ENCODE measurements at places on chromosomes 3 and 15.

DNA sequence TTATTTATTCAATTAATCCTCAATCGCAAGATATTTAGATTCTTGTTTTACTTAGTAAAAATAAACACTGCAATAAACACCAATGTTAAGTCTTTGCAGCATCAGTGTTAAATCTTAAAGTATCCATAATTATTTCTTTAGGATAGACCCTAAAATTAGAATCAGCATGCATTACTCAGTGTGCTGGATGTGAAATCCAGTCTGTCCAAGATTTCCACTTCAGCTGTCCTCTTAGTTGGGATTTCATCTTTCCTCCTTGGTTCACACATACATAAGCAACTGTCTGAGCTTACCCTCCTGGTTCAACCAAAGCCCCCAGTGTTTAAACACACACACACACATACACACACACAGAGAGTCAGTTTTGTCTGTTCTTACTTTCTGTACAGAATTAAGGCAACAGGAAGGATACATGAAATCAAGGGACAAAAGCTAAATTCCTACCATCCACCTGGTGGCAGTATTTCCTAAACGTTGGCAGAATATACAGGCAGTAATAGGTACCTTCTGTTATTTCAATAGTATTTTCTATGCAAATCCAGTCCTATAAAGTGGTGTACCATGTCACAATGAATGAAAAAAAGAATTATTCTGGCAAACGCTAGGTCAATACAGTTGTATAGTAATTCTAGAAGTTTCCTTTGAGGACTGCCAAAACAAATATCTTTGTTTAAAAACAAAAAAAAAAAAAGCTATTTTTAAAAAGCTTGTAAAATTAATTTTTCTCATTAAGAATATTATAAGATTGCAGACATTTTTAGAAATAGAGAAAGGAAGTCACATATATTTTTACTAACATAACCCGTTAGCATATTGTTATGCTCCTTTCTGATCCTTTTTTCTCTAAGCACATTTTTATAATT is 27.3 kb upstream of the DMXL2 start:
- DNase-seq: peak; percentile 79

- DNase-seq: no peak
Measured at GRCh38 chr3:77967621-77968020, 927.7 kb downstream of the ROBO2 start.

GRCh38 chr3:186318135-186318534 is 43.9 kb downstream of the DGKG start:
- DNase-seq: no peak

DNA sequence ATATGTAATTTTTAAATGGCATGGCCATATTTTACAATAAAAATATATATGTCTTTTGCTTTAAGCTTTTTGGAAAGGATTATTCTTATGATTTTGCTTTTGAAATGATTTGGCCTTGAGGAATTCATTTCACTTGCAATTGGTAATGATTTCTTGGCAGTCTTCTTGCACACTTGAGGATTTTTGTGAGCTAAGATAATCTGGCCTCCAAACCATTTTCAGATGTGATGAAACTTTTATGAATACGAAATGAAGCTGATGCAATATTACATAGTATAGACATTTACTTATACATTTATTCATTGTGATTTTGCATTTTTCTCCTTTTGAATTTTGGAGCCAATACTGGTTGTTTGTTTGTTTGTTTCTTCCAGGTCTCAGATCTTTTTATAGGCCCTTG is 6.4 kb upstream of the SH2D7 start:
- DNase-seq: no peak

DNA sequence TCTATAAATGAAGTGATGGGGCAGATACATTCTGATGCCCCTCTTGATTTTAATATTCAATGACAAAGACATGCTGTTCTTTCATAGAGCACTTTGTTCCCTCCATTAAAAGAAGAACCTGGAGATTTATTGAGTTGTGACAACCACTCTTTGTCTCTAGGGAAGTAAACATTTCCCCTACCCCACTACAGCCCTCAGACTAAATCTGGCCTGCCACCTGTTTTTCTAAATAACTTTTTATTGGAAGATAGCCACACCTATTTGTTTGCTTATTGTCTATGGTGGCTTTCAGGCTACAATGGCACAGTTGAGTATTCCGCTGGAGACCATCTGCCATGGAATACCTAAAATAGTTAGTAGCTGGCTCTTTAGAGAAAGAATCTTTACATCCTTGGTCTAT is 41.2 kb upstream of the ZNF385D start:
- DNase-seq: no peak

- DNase-seq: no peak
Measured at GRCh38 chr3:118938183-118938961, 96.3 kb downstream of the IGSF11 start.

GRCh38 chr3:110685630-110686029 is 386.0 kb upstream of the NECTIN3 start:
- no peak for DNase-seq

- DNase-seq: no peak
Measured at GRCh38 chr3:57256844-57257243, 29.3 kb downstream of the APPL1 start.

DNA sequence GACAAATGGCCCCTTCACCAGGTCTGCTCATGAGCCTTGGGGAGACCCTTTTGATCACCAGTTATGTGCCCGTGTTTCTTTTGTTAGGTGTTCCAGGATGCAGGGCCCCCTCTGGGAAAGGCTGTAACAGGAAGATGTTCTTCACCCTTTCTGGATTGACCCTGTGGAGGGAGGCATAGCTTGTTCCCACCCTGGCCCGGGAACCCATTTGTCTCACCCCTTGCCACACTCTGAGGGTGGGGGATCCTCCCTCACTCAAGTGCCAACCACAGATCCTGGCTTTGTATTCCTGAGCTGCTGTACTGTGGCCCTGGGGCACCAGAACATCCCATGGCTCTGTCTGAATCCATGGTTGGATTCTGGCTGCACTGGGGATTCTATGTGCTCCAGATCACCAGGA is 18.9 kb downstream of the IL16 start:
- DNase-seq: no peak

GRCh38 chr3:11389386-11390268 is 117.4 kb downstream of the ATG7 start:
- no peak for DNase-seq

DNA sequence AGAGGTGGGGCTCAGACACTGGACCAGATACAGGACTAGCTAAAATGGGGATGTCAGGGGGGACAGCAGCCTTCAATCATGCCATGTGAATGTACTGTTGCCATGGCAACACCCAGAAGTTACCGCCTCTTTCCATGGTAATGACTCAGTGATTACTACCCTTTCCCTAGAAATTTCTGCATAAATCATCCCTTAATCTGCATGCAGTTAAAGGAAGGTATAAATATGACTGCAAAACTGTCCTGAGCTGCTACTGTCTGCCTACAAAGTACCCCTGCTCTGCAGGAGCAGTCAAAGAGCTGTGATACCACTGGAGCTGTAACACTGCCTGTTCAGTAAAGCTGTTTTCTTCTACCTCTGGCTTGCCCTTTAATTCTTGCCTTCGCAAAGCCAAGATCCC is 168.2 kb downstream of the PEAK1 start:
- DNase-seq: no peak

DNA sequence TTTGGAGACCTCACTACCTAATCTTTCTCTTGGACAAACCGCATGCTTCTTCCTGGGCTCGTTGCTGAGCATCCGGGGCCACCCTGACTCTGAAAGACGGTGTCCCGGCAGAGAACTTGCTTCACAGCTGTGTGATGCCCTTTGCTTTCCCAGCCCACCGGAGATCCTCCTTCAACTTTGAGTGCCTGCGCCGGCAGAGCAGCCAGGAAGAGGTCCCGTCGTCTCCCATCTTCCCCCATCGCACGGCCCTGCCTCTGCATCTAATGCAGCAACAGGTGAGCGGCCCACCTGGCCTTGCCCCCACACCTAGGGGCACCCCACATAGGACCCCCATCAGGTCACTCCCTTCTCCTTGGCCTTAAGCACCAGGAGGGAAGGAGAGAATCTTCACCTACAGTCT is 37.7 kb downstream of the CHDH start:
- no peak for DNase-seq

- no peak for DNase-seq
Measured at GRCh38 chr15:85550283-85550682, 169.9 kb downstream of the AKAP13 start.

GRCh38 chr15:22903961-22904534 is 65.6 kb downstream of the NIPA2 start:
- no peak for DNase-seq

DNA sequence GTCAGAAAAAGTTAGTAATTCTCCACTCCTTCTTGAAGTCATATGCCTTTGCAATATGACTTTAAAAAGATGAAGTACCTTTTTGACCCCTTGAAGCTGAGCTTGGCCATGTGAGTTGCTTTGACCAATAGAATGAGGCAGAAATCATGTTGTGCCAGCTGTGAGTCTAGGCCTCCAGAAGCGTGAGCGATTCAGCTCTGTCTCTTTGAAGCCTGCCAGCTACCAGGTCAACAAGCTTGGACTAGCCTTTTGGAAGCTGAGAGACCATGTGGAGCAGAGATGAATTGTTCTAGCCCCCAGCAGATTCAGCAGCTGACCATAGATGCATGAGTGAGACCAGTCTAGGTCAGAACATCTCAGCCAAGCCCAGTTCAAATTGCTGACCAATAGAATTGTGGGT is 69.8 kb upstream of the EOMES start:
- no peak for DNase-seq

DNA sequence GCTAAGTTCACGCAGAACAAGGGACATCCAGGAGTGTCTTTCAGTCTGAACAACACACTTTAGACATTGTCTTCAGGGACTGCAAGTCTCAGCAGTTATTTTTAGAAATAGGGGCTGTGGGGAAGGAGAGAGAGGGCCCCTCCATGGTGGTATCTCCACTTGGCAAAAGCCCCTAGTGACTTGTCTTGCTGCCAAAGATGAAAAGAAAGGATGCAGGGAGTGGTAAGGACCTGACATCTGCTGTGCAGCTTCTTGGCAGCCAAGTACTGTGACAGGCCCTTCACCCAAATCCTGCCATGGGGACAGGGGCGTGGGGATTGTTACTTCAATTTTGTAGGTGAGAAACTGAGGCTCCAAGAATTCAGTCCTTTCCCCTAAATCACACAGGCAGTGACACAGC is 21.0 kb upstream of the SEMA6D start:
- no peak for DNase-seq

- DNase-seq: no peak
Measured at GRCh38 chr3:108295421-108296175, 750 bp upstream of the HHLA2 start.

DNA sequence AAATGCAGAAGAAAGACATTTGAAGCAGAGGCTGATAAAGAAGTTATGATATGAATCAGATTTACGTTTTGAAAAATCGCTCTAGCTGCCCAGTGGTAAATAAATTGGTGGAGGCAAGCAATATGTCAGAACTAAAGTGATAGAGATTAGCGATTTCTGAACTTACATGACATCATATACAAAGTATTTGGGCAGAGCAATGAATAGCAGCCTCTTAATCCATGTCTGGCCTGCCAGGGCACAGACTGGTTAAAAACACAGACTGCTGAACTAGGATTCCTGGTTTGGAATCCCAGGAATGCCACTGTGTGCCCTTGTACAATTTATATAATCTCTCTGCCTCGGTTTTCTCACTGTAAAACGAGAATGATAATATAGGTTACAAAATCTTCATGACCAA is 243.1 kb upstream of the SETMAR start:
- DNase-seq: no peak

DNA sequence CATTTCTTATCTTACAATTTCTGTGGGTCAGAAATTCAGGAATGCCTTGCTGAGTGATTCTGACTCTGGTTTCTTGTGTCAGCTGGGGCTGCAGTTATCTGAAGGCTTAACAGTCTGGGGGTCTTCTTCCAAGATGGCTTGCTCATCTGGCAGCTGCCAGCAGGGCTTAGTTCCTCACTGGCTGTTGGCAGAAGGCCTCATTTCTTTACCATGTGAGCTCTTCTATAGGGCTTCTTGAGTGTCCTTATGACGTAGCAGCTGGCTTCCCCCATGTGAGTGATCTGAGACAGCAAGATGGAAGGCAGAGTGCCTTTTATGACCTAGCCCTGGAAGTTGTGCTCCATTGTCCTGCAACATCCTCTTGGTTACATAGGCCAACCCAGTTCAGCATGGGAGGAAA is 82.0 kb upstream of the PDZRN3 start:
- DNase-seq: no peak

DNA sequence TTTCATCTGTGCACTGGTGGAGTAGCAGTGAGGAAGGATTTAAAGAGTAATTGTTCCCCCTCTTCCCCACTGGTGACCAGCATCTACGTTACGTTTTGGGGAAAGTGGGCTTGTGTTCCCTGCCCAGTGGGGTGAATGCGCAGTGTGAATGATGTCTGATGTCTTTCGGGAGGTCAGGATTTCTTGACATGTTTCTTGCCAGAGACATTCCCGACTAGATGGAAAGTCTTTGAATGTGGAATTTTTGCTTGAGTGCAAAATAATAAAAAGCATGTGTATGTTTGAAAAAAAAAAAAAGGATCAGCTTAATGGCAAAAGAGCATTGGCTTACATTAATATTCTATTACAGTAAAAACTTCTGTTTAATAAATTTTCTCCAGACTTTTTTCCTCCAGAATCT is 632.2 kb downstream of the FOXP1 start:
- no peak for DNase-seq

- no peak for DNase-seq
Measured at GRCh38 chr3:17747890-17748247, 5.4 kb upstream of the TBC1D5 start.

DNA sequence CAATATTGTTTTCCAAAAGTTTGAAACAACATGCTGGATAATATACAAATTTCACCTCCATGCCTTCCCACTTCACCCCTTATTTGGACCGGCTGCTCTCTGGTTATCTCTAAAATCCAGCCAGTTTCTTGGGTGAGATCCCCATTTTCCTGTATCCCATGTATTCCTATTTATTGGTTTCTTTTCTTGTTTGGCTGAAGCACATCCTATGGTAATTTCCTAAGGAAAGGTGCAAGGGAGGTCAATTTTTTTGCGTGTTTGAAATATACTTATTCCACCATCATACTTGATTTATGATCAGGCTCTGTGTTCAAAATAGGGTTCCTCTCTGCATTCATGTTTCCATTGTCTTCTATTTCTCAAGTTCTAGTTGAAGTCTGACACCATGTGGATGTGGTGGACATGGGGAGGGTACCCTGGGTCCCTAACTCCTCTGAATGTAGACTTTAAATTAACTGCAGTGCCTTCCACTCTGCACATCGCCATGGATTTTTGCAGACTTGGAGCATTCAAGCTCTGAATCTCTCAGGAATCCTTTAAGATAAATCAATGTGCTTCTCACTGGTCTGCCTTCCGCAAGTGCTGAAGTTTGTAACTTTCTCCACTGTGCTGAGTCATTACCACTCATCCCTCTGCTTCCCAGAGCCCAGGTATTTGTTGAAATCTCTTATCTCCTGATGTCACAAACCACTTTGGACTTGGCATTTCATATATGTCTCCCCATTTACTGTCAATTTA is 52.1 kb upstream of the TLE3 start:
- DNase-seq: no peak

DNA sequence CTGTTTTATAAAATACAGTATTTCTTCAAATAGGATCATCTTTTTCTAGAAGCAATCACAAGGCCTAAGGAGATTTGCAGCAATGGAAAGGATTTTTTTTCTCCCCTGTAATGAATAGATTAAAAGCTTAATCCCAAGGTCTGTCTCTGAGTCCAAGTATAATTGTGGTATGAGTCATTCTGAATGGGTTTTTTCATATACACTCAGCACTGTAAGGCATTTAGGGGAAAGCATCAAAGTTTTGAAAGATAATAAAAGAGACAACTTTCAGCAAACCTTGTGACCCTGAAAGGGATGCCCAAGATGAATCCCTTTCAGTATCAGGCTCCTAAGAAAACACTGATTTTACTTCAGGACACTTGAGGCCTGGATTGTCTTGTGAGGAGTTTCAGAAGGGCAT is 23.3 kb upstream of the LARS2 start:
- no peak for DNase-seq

- no peak for DNase-seq
Measured at GRCh38 chr3:100150473-100150872, 36.2 kb upstream of the FILIP1L start.

All from CD4-positive, alpha-beta T cell treated with Interleukin-4 for 1 hour (primary cell).